T47D (cell line): ENCODE measurements at places on chromosomes 7 and 10.
A peak's percentile ranks its signal among the peaks of the same experiment; 100 is the strongest.

DNA sequence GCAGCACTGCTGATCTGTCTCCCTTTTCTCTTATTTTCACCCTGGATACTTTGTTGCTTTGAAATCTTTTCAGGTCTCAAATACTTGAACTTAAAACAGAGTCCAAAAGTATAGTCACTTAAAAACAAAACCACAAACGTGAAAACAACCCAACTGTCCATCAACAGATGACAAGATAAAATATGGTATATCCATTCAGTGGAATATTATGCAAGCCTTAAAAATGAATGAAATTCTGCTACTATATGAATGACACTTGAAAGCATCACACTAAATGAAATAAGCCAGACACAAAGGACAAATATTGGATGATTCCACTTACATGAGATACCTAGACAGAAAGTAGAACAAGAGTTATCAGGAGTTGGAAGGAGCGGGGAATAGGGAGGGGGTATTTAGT is 44.7 kb upstream of the EFCAB10 start:
- DNase-seq: no peak

- no peak for DNase-seq
These were observed 5.8 kb downstream of the DLX6 start for GRCh38 chr7:97011104-97011503.

GRCh38 chr10:103947799-103948516 is 19.0 kb upstream of the SLK start:
- DNase-seq: no peak

GRCh38 chr7:8037151-8037550 is 68.6 kb downstream of the GLCCI1 start:
- no peak for DNase-seq

DNA sequence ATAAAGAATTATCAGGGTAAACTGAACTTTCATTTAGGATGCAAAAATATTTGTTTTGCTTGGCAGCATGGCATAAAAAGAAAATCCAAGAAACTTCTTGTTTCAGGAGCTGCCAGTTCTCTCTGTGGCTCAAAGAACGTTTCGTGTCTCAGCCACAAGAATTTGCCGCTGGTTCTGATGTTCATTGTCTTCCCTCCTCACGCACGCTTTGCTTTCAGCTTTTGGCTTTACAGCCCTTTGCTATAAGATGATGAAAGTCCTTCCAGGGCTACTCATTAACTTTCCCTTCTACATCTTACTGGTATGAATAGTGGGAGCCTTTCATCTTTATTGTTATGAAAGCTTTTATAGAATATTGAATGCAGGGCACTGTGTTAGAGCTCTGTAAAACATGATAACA is 124.7 kb downstream of the BICC1 start:
- DNase-seq: no peak

GRCh38 chr7:91557789-91558404 is 293.7 kb downstream of the FZD1 start:
- DNase-seq: no peak

DNA sequence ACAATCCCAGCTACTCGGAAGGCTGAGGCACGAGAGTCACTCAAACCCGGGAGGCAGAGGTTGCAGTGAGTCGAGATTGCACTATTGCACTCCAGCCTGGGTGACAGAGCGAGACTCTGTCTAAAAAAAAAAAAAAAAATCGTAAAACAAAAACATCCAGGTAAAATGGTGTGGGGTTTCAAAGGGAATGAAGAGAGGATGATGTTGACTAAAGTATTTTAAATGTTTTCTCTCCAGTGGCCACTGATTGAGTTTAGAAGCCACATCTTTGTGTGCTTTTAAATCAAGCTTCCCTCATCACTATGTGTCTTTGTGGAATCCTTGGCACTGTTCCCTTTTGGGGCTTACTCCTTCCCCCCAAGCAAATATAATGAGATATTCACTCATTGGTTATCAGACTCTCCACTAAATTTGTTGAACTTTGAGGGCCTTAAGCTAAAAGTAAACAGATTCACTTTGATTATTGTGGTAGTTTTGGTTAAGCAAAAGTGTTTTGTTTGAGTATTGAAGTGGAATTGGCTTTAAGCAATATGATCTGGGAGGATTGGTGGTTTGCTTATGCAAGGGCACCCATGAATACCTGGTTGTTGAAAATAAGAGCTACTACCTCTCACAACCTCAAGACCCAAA is 162.9 kb downstream of the CDK14 start:
- no peak for DNase-seq

- no peak for DNase-seq
These were observed 443.7 kb upstream of the SEMA3A start for GRCh38 chr7:84638339-84638697.

DNA sequence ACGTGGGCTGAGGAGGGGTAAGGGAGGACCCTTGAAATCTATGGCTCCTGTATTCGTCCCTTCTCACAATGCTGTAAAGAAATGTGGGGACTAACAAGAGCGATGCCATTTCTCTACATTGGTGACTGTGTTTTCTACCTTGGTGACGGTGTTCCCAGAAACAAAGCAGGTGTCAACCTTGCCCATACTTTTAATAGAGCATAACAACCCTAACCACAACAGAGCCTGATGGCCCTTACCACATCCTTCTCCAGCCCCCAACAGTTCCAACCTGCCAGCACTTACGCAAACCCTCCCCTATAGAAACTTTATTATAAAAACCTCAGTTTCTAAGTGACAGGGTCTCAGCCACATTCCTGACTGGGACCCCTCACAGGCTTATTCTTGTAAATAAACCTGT is 28.2 kb upstream of the ADCYAP1R1 start:
- DNase-seq: no peak

DNA sequence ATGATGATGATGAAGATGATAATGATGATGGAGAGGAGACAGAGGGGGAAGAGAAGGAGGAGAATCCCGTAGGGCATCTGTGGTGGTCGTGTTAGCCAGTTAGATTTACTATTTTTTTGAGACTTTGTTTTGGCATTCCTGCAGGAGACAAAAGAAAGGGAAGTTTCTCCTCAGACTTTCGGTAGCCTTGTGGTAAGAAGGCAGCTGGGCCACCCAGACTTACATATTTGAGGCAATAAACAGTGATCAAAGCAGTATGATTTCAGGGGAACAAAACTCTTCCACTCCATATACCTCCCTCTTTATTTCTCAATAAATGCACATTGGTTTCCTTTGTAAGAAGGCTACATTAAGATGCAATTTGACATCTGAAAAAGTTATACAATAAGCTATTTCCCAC is 32.4 kb upstream of the BICC1 start:
- no peak for DNase-seq

DNA sequence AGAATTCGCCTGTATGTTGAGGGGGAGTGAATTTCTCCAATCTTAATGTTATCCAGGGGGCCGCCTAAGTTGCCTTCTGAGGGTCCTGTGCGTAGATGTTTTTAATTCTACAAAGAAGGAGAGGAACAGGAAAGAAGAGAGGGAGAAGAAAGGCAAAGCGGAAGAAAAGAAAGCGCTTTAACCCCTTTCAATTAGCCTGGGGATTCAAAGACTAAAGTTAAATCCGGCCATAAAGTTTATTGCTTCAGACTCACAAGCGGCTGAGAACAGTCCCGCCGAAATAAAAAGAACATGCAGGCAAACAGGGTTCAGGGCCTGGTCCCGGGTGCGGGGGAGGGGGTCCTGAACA is 4.5 kb downstream of the HOXA5 start:
- no peak for DNase-seq

DNA sequence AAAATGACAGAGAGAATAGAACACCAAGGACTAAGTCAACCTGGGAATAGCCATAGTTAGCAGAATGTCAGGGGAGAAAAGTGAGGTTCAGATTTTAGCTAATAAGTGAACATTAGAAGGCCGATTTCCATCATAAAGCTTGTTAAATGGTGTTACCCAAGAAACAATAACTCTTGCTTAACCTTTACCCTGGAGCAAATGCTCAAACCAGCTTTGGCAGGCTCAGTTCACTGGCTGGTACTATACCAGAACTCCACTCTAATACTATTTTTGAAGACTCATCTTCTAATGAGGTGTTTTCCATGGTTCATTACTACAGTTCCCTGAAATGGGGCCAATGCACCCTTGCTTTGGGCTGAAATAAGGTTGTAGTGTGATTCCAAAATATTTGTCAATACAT is 61.3 kb downstream of the RNLS start:
- DNase-seq: no peak

- DNase-seq: no peak
These were observed 278.1 kb downstream of the TCERG1L start for GRCh38 chr10:131033166-131034085.

DNA sequence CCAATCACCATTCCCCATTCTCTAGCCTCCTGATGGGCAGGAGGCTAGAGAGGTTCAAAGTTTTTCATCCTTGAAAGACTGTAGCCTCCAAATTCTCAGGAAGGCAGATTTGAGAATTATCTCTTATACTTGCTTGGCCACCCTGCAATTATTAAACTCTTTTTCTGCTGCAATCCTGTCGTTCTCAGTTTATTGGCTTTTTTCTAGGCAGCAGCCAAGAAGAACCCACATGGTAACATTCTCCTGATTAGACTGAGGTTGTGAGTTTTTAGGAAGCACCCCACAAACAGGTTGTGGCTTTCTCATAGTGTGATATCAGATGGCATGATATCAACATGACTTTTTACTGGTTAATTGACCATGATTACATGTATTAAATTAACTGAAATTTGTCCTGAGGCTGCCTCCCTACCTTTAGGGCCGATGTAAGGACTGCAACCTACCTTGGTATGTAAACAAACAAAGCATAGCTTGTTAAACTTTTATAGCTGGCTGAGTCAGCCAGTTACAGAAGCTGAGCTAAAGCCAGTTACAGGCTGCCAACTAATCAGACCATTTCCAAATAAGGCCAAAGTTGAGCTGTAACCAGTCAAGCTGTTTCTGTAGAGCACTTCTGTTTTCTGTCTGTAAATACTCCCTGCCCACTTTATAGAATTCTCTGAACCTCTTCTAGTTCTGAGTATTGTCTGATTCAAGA is 3.2 kb upstream of the ZNF248 start:
- peak; percentile 15 for DNase-seq

DNA sequence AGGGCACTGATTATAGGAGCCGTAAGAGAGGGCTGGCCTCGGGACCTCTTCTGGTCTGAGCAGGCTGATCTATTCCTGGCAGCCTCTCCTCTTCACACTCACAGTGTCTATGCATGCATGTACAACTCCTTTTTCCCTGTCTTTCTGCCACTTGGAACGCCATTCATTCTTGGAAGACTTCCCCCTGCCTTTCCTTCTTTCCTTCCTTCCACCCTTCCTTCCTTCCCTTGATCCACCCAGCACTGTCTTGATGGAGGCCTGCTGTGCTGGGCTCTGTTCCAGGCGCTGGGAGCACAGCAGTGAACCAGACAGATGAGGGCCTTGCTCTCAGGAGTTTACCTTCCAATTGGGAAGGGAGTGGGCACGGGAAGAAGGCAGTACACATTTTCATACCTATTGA is 114.8 kb downstream of the SH3PXD2A start:
- no peak for DNase-seq

GRCh38 chr7:148589640-148590039 is 926 bp upstream of the C7orf33 start:
- DNase-seq: no peak

GRCh38 chr7:19963695-19964094 is 190.3 kb upstream of the TMEM196 start:
- DNase-seq: no peak

DNA sequence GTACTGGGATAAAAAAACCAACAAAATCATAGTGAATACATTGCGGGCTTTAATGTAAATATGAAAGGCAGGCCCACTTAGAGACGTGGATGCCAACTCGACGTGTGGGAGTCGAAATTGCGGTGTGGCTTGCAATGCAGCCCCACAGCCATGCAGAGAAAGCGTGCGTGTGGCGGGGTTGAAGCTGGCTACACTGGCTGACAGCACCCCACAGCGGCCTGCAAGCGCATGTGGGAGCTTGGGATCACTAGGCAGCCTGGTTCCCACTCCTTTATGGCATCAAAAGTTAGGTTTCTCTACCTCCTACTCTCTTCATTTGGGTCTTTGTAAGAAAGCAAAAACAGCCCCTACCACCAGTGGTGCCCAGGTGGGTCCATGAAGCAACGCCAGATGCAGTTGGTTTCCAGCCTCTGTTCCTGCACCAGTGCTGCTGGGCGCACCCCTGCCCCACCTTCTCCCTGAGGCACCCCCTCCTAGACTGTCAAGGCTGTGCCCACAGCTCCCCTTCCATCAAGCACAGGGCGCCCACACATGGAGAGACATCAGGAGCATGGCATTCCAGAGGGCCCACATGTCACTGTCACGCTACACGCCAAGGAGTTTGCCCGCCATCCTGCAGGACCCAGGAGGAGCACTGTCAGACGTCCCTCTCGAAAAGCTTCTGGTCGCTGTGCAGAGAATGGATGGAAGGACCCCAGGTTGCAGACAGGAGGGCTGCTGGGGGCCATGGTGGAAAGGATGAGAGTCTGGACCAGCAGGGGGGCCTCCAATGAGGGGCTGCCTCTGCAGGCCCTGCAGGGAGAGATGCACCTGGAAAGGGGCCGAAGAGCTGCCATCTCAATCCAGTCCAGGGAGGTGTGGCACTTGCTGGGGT is 142.9 kb downstream of the PAXIP1 start:
- no peak for DNase-seq

DNA sequence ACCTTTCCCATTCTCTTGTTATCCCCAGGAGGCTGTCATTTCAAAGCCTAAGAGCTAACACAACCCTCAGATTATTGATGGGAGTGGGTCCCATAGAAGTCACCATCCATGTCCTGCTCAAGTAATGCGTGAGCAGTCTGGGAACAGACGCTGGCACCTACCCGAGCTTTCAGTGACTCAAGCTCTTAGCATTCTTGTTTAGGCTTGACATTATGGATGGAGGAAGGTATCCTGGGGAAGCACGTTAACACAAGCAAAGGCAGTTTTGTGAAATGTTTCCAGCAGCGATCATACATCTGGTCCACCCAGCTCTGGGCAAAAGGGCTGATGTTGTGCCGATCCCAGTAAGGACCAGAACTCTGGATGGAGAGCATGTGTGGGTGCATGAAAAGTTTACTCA is 30.0 kb upstream of the AUTS2 start:
- no peak for DNase-seq

DNA sequence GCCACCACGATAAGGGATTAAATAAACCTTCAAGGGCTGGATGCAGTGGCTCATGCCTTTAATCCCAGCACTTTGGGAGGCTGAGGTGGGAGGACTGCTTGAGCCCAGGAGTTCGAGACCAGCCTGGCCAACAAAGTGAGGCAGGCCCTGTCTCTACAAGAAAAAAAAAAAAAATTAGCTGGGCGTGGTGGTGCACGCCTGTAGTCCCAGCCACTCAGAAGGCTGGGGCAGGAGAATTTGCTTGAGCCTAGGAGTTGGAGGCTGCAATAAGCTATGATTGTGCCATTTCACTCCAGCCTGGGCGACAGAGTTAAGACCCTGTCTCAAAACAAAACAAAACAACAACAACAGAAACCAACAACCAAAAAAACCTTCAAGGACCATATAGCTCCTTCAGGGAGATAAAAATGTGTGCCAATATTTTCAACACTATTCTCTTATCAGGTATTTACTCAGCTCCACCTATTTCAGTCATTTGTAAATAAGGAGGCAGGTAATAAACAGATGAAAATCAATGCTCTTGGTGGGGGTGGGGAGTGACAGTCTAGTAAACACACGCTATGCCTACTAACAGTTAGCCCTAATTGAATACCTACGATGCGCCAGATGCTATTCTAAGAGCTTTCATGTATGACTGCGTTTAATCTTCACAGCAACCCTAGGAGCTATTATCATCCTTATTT is 13.2 kb downstream of the BAIAP2L1 start:
- DNase-seq: no peak
